ENCODE measurements at places on chromosomes 3 and 15.
A peak's percentile ranks its signal among the peaks of the same experiment; 100 is the strongest.

DNA sequence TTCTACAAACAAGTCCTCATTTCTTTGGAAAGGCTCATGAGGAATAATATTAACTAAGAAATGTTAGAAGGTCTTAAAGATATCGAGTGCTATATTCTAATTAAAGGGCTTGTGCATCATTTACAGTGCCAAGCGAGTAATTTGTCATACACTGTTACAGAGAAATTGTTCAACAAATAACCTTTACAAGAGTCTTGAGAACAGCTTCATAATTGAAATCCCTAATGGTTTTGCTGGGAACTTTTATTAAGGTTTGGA is 209.5 kb downstream of the MECOM start:
- DNase-seq = no peak

DNA sequence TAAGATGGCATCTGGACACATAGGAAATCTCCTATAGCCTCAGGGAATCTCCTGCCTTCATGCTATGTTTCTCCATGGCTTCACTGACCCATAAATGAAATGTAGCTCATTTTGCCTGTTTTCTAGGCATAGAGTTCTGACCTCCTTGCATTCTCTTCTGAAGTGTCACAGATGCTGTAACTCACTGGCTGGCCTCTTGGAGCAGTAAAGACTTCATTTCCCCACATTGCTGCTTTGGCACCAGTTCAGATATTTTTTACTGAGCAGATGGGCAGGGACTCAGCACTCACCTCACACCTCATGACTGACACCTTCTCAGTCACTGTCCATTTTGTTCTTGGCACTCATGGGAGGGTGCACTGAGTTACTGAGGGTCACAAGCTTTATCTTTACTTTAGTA is 286.7 kb upstream of the TGFBR2 start:
- no peak for DNase-seq

GRCh38 chr3:192372616-192373015 is 354.7 kb downstream of the FGF12 start:
- DNase-seq = no peak

- DNase-seq = no peak
Observed at GRCh38 chr3:11596387-11596786, 47.3 kb downstream of the VGLL4 start.

DNA sequence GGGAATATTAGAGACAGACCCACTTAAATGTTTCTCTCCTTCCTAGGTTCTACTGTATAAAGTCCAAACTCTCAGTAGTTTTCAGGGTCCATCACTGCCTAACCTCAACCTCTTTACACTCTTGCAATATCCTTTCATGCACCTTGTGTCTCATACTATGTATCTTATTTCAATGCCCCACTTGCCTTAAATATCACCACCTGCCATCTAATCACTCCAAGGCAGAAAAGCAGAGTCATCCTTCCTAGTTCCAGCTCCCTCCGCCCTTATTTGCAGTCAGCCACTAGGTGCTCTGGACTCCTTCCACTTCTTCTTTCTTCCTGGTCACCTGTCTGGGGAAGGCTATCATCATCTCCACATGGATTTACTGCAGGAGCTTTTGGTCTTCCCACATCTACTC is 322.0 kb downstream of the MFSD1 start:
- DNase-seq = no peak

DNA sequence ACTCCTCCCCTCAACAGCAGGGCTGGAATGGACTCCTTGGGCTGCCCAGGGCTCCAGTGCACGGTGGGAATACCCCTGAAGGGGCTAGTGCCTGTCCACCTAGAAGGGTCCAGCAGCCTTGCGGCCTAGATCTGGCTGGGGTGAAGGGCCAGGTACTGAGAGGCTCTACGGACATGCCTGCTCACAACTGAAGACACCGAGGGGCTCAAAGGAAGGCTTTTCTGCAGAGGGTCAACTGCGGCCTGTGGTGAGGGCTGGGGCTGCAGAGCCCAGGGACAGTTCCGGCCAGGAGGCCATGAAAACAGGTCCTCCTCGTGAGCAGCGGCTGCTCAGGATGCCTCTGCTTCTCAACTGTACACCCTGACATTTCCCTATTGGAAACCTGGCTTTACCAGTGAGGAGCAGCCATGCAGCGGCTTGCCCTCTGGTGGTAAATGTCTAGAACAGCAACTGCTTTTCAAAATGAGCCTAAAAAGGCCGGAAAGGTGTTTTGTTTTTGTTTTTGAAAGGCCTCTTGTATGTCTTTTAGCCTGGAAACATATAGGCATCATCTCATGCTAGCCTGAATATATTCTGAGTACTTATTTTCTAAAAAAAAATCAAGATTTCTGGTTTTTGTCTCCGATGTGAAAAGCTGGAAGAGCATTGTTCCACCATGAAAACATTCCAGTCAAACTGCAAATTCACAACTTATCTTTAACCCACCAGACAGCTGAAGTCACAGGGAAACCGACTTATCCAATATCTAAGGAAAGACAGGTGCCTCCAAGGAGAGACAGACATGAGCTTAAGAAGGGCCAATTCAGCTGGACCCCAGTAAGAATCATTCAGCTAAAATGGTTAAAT is 163.4 kb downstream of the KLF13 start:
- DNase-seq = peak; percentile 46

- no peak for DNase-seq
Observed at GRCh38 chr3:28252001-28252431, 10.6 kb downstream of the CMC1 start.

- DNase-seq = peak; percentile 39
Observed at GRCh38 chr3:107861904-107862303, 228.9 kb downstream of the CD47 start.

- DNase-seq = peak; percentile 40
Observed at GRCh38 chr3:101303089-101303731, 17.2 kb downstream of the IMPG2 start.

DNA sequence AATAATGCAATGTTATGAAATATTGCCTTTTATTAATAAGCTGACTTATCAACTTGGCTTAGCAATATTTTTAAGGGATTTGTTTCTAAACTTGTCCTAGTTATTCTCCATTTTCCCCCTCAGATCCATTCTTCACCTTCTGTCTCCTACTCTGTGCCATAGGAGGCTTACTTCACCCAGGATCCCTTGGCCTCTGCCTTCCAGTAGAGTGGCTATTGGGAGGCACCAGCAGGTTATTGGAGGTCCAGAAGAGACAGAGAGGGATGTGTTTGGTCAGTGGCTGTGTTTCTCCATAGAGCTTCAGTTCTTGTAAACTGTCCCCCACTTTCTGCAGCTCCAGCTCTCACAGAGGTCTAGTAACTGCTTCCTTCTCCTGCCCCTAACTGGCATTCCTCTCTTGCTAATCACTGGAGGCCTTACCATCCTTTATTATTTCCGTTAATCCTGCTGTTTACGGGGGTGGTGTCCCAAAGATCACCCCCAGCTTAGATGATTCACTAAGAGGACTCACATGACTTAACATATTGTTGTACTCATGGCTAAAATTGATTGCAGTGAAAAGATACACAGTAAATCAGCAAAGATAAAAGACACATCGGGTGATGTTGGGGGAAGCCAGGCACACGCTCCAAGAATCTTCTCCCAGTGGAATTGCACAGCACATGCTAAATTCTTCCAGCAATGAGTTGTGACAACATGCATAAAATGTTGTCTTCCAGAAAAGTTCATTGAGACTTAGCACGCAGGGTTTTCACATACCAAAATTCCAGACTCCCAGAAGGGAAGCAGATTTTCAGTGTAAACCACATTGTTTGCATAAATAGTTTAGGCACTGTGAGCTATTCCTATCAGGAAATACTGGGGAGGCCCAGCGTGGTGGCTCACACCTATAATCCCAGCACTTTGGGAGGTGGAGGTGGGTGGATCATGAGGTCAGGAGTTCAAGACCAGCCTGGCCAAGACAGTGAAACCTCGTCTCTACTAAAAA is 67.5 kb downstream of the RPL22L1 start:
- DNase-seq = no peak
